ENCODE measurements at places on chromosomes 11 and 22.

DNA sequence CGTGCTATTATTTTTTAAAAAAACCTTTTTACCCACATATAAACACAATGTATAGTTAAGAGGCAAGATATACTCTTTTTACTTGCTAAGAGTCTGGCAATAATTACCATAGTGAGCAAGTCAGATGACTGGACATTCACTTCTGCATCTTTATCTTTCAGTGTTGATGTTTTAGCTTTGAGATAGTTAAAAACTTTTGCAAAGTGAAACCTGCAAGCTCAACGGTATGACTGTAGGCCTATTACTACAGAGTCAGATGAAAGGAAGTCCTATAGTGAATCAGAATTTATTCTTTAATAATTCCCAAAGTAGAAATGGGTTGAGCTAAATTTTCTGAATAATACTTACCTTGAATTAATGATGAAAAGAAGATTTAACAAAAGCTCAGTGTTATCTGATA lies 236.7 kb upstream of the CCDC90B start:
- no peak for DNase-seq

DNA sequence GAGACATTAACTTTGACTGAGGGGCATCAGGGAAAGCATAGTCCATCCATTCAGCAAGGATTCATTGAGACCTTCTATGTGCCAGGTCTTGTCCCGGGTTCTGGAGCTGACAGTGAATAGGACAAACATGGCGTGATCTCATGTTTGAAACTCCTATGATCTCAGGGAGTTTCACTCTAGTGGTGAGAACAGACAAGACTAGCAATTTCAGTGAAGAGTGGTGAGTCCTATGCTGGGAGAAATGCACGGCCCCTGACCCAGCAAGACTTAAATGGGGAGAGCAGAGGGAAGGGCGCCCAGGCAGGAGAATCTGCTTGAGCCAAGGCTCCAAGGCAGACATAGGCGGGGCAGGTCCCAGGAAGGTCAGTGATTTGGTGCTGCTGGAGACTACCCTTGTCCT lies 155.7 kb downstream of the CEP164 start:
- DNase-seq, result no peak

DNA sequence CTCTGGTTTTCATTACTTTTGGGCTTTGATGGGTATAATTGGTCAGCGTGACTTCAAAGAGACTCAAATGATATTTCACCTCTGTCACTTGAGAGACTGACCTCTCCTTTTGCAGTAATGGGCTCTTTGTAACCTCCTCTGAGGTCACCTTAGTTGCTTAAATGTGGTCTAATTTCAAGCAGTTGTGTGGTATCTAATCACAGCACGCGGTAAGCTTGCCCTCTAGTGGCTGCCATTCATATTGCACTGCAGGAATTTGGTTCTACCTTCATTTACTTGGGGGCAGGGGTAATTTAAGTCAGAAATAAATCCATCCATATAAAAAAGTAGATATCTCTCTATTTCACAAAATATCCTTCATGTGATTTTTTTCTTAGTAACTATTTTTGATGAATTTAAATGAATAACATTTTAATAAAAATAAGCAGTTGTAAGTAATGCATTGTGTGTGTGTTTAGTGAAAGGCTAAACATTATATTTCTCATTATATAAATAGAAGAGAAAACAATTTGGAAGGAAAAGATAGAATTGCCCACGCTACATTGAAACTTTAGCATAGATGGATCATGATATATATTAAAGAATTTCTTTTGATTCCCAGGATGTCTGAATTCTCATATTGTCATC lies 55.0 kb upstream of the ANO3 start:
- DNase-seq, result peak; percentile 18

GRCh38 chr11:72471005-72471898 lies 36.9 kb upstream of the CLPB start:
- DNase-seq, result peak; percentile 66

- no peak for DNase-seq
Observed at GRCh38 chr11:9078113-9079086, 13.0 kb downstream of the SCUBE2 start.

DNA sequence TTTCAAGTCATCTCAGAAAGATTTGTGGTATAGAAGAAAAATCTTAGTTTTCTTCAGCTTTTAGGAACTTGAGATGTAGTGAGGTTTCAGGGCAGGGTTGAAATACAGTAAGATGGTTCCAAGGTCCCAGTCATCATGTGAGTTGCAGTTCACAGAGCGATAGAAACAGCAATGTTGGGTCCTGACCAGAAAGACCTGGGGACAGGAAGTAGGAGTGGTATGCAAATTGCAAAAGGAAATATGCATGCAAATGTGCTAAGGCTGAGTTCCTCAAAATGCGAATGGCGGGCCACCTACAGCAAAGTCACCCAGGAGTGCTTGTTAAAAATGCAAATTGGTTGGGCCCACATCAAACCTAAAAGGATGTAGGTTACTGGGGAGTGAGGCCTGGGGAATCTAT lies 1032.7 kb upstream of the TENM4 start:
- no peak for DNase-seq

DNA sequence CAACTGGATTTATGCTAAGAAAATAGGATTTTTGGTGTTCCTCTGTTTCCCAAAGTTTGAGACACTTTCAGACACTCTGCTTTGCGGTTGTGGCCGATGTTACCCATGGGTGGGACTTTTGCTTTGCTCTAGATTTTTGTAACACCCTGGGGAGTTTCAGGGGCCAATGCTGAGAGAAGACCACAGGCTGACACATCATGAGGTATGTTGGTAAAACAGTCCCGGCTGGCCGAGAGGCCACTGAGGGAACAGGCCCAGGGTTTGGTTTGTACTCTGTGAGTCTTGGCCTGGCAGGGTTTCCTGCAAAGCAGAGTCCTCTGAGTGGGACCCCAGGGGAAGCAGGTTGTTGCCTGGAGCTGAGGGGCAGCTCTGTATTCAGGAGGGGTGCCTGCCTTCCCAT lies 78.5 kb upstream of the PITPNB start:
- DNase-seq, result no peak

- no peak for DNase-seq
Observed at GRCh38 chr11:121656328-121657090, 203.7 kb upstream of the SORL1-AS1 start.

- no peak for DNase-seq
Observed at GRCh38 chr11:75826461-75827230, 11.6 kb downstream of the UVRAG start.

DNA sequence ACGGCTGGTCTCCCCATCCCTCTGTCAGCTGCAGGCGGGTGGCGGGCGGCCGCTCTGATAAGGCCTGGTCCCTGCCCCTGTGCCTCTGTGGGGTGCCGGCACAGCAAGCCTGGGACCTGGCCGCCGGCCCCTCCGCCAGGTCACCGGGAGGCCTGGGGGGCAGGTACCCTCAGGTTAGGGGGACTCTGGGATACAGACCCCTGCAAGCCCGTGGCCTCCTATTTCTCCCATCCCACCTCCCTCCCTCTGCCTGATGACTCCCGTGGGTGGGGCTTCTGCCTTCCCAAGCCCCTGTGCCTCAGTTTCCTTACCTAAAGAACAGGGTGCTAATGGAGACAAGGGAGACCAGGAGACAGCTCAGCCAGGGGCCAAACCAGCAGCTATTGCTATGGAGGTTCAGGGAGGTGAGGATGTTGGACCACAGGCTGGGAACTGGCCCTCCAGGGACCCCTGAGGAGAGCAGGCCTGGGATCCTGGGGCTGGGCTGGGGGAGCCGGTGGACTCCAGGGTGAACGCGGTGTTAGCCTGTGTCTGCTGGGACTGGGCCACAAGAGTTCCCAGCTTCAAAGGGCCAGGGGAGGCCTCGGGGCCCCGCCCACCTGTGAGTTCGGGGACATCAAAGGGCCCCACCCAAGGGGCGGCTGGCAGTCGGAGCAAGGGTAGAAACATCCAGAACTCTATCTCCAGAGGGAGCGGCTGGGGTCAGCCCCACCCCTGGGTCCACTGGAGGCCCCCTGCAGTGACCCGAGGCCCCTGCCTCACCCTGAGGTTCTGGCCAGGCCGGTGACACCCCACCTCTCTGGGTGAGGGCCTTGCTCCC lies 32.0 kb upstream of the TH start:
- no peak for DNase-seq

DNA sequence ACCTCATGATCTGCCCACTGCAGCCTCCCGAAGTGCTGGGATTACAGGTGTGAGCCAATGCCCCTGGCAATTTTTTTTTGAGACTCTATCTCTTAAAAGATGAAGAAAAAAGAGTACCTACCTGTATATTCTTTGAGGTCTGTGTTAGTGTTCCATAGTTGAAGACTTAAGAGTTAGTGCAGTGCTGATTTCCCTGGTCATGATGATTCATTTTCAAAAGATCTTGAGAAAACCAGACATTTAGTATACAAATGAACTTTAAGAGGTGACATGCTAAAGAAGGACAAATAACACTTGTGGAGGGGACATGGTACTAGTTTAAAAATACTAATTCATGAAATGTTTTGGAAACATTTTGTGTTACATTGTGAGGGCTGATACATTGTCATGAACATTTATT lies 17.7 kb downstream of the CBL start:
- DNase-seq, result no peak

GRCh38 chr11:116618461-116618860 lies 154.3 kb downstream of the BUD13 start:
- DNase-seq, result no peak

DNA sequence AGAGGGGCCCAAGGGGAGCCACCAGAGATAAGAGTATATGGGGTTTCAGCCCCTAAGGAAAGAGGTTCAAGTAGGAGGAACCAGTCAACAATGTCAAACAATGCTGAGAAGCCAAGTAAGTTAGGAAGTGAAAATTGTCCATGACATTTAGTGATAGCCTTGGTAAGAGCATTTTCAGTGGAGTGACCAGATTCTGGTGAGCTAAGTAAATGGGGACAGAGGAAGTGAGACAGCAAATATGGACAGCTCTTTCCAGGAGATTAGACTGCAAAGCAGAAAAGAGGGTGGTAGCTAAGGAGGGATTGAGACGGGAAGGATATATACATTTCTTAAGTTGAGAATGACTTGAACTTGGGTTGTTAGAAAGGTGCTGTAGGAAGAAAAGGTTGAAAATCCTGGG lies 22.9 kb downstream of the POLD3 start:
- DNase-seq, result no peak

DNA sequence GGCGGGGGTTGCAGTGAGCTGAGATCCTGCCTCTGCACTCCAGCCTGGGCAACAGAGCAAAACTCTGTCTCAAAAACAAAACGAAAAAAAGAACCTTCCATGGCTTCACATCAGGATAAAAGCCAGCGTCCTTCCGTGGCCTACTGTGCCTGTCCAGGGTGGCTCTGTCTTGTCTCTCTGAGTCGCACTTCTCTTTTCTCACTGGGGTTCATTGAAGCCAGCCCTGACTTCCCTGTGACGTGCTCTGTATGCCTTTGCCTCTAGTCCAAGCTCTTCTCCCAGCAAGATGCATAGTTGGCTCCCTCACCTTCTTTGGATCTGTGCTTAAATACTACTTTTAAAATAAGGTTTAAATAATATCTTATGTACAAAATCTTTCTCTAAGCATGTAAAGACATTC lies 11.6 kb downstream of the ATXN10 start:
- no peak for DNase-seq

GRCh38 chr11:69476509-69476961 lies 4.9 kb upstream of the LINC01488 start:
- DNase-seq, result no peak

- no peak for DNase-seq
Observed at GRCh38 chr11:17786824-17787525, 52.4 kb downstream of the KCNC1 start.

- no peak for DNase-seq
Observed at GRCh38 chr11:32414925-32415324, 20.4 kb downstream of the WT1 start.

DNA sequence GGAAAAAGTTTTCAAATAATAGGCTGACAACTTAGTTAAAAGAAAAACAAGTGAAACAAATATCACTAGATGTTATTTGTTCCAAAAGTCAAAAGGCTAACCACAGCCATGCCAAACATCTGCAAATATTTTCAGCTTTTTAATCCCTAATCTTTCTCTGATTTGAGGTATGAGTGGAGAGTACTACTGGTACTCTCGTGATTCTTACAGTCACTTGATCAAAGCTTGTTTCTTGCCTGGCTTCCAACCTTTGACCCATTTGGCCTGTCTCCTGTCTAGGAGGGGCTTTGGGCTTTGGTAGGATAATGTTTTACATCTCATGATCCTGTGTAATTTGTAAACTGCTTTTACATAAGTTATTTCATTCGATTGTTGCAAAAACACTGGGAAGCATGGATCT lies 301.8 kb upstream of the SORL1-AS1 start:
- DNase-seq, result no peak

GRCh38 chr11:68935066-68935465 lies 31.4 kb downstream of the IGHMBP2 start:
- no peak for DNase-seq

- DNase-seq, result peak; percentile 99
Observed at GRCh38 chr11:46336563-46337180, 10.6 kb upstream of the DGKZ start.

DNA sequence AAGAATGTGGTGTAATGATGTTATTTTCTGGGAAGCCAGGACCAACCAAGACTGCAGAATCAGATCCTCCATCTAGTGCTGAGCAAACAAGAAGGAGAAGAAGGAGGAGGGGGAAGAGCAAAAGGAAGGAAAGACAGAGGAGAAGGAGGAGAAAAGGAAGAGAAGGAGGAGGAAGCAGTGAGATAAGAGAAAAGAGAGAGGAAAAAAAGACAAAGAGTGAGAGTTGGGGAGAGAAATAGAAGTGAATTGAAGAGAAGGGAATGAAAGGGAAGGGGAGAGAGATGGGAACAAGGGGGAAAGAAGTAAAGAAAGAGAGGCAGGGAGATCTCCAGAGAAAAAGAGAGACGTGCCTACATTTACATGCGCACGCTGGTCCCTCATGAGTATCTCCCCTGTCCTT lies 153.5 kb downstream of the MN1 start:
- DNase-seq, result no peak

DNA sequence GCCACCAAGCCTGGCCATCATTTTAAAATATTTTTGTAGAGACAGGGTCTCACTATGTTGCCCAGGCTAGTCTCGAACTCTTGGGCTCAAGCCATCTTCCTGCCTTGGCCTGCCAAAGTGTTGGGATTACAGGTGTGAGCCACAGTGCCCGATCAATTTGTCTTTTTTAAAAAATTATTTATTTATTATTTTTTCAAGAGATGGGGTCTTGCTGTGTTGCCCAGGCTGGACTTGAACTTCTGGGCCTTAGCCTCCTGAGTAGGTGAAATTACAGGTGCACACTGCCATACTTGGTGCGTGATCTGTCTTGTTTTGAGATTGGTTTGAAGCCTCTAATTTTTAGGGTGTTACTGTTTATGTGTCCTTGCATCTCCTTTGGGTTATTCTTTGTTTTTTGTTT lies 10.2 kb downstream of the CABIN1 start:
- DNase-seq, result no peak
